ENCODE measurements at places on chromosomes 16 and 17. TPM values are rescaled to one million over a fixed set of nuclear protein-coding genes. Genes with fewer than 3 reads are reported as not detected.

SOST gene
- total RNA-seq: not detected

ABCA3 gene
- 0.39 TPM for total RNA-seq

HSPB9 gene
- not detected for total RNA-seq

C17orf67 gene
- 0.73 TPM for total RNA-seq

MMP2 gene
- 531 TPM for total RNA-seq

OTOP2 gene
- not detected for total RNA-seq

KRTAP1-5 gene
- 1.6 TPM for total RNA-seq

METTL23 gene
- 26.2 TPM for total RNA-seq

All from subcutaneous preadipocyte (primary cell).